ENCODE measurements at places on chromosomes 2 and 18. TPM values are rescaled to one million over a fixed set of nuclear protein-coding genes. Genes with fewer than 3 reads are reported as not detected.

Gene SRBD1
- total RNA-seq = 19.3 TPM

Gene FARP2
- 71.1 TPM for total RNA-seq

Gene PRKRA
- 69.5 TPM for total RNA-seq

Gene PKP4
- total RNA-seq = 49.0 TPM

Gene LRRTM1
- total RNA-seq = 29.1 TPM

All from type B pancreatic cell (in vitro differentiated cells).